ENCODE measurements at places on chromosomes 1 and 21. TPM values are rescaled to one million over a fixed set of nuclear protein-coding genes. Genes with fewer than 3 reads are reported as not detected.

DNA sequence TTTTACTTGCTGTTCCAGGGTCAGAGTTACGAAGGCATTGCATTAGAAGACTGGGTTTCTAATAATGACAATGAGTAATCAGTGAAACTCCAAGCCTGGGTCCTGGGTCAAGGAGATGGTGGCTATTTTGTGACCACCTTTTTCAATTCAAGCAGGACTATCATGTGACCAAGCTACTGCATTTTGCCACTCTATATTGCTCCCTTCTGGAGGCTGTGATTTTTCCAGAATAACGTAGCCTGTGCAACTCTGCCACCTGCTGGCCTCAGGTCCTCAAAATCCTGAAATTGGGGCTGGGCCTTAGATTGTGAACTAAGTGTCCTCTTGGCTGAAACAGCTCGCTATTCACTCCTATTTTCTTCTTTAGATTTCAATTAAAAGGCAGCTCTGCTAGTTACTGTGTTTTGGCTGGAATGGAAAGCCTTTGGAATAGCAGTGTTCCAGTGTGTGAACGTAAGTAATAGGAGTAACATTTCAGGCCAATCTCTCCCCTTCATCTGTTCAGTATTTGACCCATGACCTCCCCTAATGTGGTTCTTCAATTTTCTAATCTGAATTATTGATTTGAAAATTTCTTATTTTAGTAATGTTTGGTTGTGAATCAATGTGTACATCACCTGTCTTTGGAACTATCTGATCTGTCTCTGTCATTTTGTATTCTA lies 52.9 kb upstream of the CD46 start:
- DNase-seq: no peak

Gene RSRP1
- 114 TPM for total RNA-seq

DNA sequence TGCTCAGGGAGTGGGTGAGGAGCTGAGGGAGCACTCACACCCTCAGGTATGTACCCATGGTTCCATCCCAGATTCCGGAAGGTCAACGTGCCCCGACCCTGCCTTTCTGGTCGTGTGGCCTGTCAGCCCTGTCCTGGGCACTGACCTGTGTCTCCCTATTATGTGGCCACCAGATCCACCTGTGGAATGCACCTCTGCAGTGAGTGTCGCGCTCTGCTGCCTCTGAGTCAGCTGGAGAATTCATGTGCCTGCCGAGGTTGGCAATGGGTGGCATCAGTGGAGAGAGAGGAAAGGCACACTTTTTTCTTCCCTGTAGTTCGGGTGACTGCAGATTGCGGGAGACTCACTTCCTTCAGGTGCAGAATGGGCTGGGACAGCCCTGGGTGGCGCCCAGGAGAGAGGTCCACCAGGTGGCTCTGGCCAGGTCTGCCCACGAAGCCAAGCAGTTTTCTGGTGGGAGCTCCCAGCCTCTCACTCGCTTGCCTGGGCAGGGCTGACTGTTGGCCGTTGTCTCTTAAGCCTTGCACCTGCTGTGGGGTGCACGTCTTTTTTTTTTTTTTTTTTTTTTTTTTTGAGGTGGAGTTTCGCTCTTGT lies 176.1 kb upstream of the TMEM51 start:
- no peak for DNase-seq

DNA sequence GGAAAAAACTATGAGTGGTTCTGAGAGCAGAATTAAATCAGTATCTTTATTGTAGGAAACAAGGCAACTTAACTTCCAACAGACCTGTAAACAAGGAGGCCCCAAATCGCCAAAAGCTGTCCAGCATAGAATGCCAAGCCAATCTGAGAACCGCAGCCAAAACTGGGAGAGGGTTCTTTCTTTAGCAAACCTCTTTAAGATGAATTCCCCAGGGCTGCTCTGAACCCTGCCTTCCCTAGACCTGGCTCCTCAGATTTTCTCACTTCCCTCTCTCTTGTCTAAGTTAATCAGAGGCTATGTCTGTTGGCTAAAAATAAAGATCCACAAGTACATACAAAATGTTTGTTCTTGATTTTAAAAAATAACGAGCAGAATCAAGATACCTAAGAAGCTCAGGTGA lies 141.4 kb downstream of the SMYD3 start:
- DNase-seq: no peak

Gene TFF1
- total RNA-seq: not detected

DNA sequence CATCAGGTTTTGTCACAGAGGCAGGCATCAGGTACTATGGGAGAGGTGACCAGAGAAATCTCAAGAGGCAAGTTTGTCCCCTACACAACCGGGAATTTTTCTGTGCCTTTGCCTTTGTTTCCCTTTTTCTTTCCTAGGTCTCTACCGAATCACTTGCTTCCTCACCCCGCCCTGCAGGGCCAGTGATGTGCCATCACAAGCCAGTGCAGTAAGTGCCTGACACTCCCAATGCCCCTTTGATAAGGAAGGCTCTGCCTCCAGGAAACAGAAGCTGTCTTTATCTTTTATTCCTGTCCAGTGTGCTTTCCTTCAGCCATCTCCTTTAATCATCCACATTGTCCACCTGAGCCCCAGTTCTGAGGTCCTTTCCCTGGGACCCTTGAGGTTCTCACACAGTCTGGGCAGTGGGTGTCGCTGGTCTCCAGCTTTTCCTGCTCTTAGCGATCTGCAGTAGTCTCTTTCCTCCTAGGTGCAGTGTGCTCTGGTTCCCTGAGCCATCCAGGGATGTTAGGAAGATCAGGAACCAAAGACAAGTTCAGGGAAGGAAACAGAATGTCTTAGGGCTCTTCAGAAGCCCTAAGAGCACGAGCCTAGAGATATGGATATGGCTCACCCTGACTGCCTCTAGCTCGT lies 36.6 kb downstream of the GJA5 start:
- DNase-seq: peak; percentile 71

DNA sequence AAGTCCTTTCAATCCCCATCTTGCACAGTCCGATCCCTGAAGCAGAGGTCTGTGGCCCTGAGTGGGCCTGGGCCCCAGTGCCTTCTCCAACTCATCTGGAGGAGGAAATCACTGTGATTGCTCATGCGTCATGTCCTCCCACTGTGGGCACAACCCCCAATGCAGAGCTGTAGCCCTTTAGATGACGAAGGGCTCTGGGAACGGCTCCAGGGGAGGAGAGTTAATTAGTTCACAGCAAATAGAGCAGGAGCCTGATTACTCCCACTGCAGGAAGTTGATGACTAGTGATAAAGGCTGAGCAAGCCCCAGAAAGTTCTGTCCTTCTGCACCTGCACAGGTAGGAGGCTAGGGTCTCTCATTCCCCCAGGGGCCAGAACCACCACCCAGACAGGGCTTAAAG lies 111.5 kb downstream of the CCDC185 start:
- no peak for DNase-seq

DNA sequence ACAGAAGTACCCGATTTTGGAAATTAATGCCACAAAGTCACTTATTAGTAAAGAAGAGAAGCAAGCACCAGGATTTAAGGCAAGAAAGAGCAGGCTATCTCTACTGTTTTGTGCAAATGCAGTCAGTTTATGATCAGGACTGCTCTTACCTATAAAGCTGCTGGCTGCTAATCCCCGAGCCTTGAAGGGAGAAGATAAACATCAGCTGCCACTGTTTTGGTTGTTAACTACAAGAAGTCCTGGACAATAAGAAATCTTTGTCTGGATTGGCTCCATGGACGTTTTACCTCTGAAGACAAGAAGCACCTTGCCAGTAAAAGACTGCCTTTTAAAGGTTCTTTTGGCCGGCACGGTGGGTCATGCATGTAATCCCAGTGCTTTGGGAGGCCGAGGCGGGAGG lies 21.4 kb downstream of the FRRS1 start:
- DNase-seq: no peak

- DNase-seq: no peak
These were observed 6.0 kb downstream of the DOP1B start for GRCh38 chr21:36162631-36163030.

- no peak for DNase-seq
These were observed 41.8 kb upstream of the SLC16A1 start for GRCh38 chr1:112997781-112998180.

GRCh38 chr1:151371370-151372057 lies 991 bp downstream of the SELENBP1 start:
- DNase-seq: peak; percentile 85

Gene NBPF4
- total RNA-seq: not detected

Gene CELA3A
- not detected for total RNA-seq

Gene TMEM52
- 1.2 TPM for total RNA-seq

DNA sequence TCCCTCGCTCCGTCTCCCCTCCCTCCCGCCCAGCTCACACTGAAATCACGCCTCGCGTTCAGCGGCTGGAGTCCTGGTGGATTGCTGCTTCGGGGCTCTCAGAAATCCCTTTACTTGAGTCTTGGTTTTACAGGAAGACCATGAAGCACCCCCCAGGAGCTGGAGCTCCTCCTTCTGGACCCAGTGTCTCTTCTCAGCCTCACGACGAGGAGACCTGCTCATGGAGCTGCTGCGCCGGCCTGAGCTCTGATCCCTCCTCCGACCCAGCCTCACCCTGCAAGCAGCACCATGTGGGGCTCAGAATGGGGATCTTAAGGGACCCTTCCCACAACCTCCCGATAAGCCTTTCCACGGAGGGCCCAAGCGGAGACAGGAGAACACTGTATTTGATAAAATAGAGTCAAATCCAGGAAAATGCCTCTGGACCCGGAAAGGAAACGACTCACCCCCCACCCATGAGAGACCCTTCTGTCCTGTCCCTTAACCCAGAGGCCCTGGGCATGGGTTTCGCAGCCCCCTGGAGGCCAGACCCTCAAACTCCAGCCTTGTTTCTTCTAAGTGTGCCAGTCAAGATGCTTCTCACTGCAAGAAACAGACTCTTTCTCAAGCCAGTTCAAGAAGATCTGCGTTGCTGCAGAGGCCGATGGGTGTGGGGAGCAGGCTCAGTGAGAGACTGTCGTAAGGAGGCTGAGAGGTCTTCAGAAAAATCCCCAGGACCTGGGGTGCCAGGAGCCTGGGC lies 26.1 kb downstream of the PDE9A start:
- DNase-seq: peak; percentile 16

Gene USP21
- 24.1 TPM for total RNA-seq

DNA sequence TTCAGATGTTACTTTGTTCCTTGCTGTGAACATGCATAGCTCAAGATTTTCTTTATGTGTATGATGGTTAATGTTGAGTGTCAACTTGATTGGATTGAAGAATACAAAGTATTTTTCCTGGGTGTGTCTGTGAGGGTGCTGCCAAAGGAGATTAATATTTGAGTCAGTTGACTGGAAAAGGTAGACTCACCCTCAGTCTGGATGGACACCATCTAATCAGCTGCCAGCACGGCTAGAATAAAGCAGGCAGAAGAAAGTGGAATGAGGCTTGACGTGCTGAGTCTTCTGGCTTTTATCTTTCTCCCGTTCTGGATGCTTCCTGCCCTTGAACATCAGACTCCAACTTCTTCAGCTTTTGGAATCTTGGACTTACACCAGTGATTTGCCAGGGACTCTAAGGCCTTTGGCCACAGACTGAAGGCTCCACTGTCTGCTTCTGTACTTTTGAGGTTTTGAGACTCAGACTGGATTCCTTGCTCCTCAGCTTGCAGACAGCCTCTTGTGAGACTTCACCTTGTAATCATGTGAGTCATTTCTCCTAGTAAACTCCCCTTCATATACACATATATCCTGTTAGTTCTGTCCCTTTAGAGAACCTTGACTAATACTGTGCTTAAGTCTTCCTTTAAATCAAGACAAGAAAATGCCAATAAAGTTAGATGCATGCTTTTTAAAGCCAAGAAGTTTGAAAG lies 626.6 kb downstream of the KCNT2 start:
- no peak for DNase-seq

- no peak for DNase-seq
These were observed 35.3 kb downstream of the CLIC6 start for GRCh38 chr21:34704119-34704518.

- no peak for DNase-seq
These were observed 34.1 kb upstream of the SCCPDH start for GRCh38 chr1:246690100-246690499.

DNA sequence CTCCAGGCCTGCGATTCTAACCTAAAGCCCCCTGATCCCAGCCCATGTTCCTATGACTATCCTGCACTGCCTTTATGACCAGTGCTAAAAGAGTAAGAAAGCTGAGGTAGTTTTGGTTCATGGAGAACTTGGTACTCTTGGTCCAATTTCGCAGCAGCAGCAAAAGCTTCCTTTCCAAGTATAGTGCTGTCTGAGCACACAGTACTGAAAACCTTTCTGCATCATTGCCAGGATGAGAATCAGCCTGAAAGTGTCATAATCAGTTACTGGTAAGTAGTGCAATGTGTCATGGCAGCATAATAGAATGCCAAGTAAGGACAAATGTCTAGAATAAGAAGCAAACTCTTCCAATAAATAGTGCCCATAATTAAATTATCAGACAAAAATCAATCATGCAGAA lies 889.6 kb upstream of the ADGRL4 start:
- no peak for DNase-seq

DNA sequence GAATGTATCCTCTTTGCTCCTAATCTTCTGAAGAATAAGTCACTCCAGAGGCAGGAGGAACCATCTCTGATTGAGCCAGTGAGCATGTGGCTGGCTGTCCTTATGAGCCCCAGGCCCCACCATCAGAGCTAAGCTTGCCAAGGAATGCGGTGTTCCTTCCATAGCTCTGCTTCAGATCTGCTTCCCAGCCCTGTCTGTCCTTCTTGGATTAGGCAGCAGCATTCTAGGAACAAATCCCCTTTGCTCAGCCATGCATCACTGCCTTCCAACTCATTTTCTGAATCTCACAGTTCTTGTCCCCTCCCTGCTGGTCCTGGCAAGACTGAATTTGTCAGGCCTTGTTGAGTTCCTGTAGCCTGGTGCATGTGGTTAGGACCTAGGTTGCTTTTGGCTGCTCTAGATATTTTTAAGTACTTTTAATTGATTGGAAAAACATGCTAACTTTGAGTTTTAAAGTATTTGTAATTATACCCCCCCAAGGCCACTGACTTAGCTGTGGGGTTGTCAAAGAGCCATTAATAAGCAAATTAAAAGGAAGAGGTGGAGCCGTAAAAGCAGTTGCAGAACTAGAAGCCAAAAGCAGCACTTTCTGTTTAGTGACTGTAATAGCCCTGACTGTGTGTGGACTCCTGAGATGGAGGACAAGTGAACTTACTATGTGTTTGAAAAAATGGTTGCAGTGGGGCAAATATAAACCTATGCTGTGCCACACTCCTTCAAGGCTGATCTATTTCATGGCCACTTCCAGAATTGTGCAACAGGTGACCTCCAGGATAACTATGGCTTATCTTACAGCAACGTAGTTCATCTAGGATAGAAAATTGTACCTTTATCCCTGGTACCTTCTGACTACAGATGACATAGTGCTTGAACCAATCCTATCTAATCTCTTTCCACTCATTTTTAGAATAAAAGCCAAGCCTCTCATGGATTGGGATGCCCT lies 61.3 kb upstream of the BACH1 start:
- DNase-seq: no peak

DNA sequence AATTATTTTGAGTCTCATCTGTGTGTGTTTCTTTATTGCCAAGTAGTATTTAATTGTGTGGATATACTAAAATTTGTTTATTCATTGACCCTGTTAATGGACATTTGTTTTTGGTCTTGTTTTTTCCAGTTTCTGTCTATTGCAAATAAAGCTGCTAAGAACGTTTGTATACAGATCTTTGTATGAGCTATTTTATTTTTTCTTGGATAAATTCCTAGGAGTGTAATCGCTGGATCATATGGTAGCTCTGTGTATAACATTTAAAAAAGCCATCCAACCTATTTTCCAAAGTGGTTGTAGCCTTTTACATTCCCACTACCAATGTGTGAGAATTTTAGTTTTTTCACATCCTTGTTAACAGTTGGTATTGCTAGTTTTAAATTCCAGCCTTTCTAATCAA lies 382.7 kb upstream of the USP24 start:
- no peak for DNase-seq

Data from left lung (tissue), 14 donors.